ENCODE measurements at places on chromosomes 4 and X. TPM values are rescaled to one million over a fixed set of nuclear protein-coding genes. Genes with fewer than 3 reads are reported as not detected.

DNA sequence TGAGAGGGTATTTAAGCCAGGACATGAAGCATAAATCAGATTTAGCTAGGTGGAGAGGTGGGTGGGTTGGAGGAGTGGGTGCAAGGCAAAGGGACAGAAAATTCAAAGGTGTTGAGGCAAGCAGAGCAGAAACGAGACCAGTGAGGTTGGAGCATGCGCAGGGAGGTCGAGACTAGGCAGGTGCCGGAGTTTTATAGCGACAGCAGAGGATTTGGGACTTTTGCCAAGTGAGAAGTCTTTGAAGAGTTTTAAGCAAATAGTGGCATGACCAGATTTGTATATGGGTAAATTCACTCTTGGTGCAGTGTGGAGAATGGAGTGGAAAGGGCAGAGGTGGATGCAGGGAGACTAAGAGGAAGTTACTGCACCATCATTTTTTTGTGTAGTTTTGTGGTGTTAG lies 107.0 kb upstream of the TLR2 start:
- no peak overlapping the region for H3K4me3 ChIP-seq
- no peak overlapping the region for H3K27ac ChIP-seq
- H3K27me3 ChIP-seq, result no peaks in the 10 kb centered on the region
- peaks cover 30% of the 10 kb centered on the region for H3K4me1 ChIP-seq

DNA sequence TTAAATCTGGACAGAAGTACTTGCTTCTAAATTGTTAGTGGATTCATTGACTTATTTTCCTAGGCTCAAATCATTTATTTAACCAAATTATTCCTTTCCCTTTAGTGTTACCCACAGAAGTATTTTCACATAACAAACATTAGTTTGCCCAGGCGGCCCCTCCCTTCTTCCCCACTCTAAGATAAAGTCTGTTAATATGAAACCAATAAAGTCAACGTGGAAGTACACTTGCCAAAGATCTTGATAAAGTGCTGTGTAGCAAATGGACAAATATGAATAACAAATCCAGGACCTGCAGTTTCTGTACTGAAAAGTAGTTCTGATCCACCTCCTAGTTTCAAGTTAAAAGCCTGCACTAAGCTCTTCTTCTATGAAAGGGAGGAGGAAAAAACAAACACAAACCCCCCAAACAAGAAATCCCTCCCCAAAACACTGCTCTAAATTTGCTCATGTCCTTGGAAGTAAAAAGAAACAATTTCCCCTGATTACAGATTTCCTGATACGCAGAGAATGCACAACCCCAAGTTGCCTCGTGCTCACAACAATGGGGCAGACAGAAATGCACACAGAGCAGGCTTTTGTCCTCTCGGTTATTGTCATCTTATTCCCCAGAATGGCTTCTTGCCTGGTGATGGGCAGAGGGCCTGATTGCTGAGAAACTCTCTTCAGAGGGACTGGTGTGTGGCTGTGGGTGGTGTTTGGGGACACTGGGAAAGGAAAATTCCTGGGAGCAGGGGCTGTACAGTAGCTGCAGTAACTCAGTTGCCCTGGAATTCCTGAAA lies 23.2 kb downstream of the TMSB4X start:
- DNase-seq, result no peak
- H3K27ac ChIP-seq, result peak overlapping the region; percentile 95
- H3K4me1 ChIP-seq, result peaks cover 63% of the 10 kb centered on the region
- peaks cover 4% of the 10 kb centered on the region for H3K36me3 ChIP-seq

DNA sequence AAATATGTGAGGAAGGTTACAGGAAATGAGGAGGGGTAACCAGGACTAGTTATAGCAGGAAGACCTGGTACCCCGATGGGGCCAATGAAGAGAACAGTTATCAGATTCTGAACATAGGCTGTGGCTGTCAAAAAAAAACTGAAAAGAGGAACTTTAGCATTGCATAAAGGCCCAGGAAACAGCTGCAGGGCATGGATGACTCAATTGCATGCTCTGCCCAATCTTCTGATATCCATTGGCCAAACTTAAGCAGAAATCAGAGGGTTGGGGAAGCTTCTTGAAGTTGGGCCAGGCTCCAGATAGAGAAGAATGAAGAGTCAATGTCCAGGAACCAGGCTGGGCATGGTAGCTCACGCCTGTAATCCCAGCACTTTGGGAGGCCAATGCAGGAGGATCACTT lies 1222.4 kb upstream of the PRKX start:
- no peaks in the 10 kb centered on the region for H3K4me1 ChIP-seq
- no peak for DNase-seq
- H3K27me3 ChIP-seq, result no peaks in the 10 kb centered on the region

DNA sequence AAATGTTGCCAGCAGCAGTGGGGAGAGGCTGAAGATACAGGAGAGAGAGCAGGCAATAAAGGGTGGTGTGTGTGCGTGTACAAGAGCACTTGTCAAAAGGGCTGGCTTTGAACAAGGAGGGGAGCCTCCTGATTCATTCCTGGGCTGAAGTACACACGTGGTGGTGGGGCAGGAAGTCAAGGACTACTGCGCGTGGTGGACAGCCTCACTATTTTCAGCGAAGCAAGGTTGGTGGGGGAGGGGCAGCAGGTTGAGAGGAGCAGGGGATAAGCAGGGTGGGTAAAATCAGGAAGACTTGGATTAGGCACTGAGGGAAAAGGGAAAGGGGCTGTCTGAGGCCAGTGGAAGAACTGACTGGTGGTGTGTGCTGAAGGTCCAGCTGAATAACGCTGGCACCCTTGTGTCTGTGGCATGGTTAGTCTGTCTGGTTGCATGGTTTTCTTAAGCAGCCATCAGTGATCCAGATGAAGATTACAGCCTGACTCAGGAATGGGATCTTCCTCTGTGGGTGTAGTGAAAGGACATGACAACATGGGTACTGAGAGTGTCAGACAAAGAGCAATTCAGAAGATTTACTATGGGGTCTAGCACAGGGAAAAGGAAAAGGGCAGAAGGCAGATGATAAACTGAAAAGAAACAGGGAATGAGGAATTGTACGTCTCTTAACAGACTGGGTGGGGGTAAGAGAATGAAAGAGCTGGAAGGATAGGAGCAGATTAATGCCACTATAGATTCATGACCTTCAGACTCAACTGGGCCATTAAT lies 149.8 kb downstream of the CHM start:
- H3K27me3 ChIP-seq, result no peaks in the 10 kb centered on the region
- H3K27ac ChIP-seq, result no peak overlapping the region
- no peak for DNase-seq

AVPR2 gene
- not detected for total RNA-seq

- DNase-seq, result peak; percentile 18
- no peaks in the 10 kb centered on the region for H3K36me3 ChIP-seq
- H3K27ac ChIP-seq, result peak overlapping the region; percentile 41
- peaks cover 11% of the 10 kb centered on the region for H3K27me3 ChIP-seq
Measured at GRCh38 chr4:140243278-140243753, 89.3 kb upstream of the MAML3 start.

ERCC6L gene
- total RNA-seq, result 9.0 TPM

DNA sequence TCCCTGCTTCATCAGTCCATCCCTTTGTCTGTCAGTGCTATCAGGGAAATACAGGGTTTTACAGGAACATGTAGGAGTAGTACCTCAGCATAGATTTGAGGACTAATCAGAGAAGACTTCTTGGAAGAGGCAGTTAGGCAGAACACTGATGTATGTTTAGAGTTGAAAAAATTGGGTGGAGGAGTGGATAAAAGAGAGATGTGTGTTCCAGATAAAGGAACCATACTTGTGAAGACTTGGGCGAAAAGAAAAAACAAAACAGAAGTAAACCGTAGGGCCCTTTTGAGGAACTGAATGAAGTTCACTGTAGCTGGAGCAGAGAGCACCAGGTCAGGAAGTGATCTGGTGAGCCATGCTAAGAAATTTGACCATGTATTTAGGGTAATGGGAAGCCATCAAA lies 32.3 kb downstream of the AFF1 start:
- no peak for DNase-seq
- H3K4me3 ChIP-seq, result no peak overlapping the region
- H3K4me1 ChIP-seq, result peaks cover 6% of the 10 kb centered on the region
- no peak overlapping the region for H3K27ac ChIP-seq

DNA sequence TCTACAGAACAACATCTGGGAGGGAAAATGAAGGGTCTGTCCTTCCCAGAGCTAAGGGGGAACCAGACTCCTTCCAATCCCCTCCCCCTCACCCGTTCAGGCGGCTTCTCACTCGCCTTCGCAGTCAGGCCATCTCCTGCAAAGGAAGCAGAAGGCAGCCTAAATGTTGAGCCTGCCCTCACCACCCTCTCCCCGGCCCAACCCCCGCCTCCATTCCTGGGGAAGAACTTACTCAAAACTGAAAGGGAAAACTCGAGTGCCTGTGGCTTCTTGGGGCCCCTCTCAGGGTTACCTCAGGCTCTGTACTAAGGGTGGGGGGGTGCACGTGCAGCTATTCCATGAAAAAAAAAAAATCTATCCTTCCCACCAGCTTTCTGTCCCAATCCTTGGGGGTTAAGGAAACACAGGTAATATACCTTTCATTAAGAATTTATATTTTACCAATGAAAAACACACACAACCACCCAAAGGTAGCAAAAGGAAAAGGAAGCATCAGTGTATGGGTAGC lies 2.4 kb downstream of the ZMYM3 start:
- H3K27me3 ChIP-seq, result no peaks in the 10 kb centered on the region
- peak overlapping the region; percentile 16 for H3K27ac ChIP-seq
- DNase-seq, result peak; percentile 16

GRCh38 chr4:84286048-84286447 lies 213.0 kb downstream of the NKX6-1 start:
- H3K27me3 ChIP-seq, result no peaks in the 10 kb centered on the region
- H3K4me3 ChIP-seq, result no peak overlapping the region
- no peak overlapping the region for H3K27ac ChIP-seq

DNA sequence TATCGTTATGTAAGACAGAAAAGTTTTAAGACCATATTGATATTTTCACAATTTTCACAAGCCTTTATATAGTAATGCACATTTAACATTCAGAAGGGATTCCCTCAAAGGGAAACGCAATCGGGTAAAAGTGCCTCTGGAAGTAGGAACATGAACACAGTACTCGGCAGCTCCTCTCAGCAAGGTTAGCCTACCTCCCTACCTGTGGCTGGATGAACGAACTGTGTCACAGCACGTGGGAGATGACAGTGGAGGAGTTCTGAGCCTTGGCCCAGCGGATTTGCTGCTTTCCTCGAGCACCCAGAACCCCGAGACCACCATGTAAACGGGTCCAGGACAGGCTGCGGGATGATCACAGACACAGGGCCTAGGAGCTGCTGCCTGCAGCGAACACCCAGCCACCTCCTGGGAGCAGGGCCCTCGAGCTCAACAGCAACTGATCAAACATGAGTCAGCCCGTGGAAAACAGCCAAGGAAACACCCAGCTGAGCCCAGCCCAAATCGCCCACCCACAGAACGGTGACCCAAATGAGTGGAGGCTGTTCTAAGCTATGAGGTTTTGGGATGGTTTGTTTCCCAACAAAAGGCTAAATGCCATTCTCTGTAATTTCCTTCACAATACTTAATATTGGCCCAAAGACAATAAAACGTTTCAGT lies 30.4 kb downstream of the FAT1 start:
- H3K4me3 ChIP-seq, result no peak overlapping the region
- no peaks in the 10 kb centered on the region for H3K36me3 ChIP-seq
- no peaks in the 10 kb centered on the region for H3K27me3 ChIP-seq
- H3K4me1 ChIP-seq, result no peaks in the 10 kb centered on the region
- no peak for DNase-seq

DNA sequence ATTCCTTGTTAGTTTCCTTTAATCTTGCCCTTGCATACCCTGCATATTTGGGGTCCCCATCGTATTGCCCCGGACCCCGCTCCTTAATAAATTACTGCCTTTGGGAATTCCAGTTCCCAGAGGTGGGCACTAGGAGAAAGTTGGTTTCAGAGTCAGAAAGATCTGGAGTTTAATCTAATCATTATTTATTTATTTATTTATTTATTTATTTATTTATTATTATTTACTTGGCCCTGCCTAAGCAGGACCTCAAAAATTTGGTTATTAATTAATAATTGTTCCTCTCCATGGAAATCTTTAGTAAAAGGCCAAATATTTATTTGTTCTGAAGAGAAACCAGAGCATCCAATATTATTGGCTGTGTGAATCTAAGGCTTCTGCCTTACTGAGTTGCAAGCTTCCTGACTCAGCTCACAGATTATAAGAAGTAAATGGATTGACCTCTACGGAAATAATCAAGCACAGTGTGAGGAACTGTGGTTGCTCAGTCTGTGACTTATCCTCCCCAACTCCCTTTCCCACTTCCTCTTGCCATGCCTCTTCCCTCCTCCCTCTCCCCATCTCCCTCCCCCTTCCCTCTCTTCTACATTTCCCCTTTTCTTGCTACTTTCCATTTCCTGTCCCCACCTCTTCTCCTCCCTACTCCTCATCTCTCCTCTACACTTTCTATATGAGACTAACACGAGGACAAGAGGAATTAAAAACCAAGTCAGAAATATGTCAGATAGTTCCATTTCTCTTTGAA lies 61.5 kb upstream of the AP1S2 start:
- H3K4me3 ChIP-seq, result no peak overlapping the region
- H3K27ac ChIP-seq, result no peak overlapping the region
- H3K27me3 ChIP-seq, result peaks cover 8% of the 10 kb centered on the region
- DNase-seq, result no peak
- no peaks in the 10 kb centered on the region for H3K36me3 ChIP-seq

STIM2 gene
- 58.7 TPM for total RNA-seq

DNA sequence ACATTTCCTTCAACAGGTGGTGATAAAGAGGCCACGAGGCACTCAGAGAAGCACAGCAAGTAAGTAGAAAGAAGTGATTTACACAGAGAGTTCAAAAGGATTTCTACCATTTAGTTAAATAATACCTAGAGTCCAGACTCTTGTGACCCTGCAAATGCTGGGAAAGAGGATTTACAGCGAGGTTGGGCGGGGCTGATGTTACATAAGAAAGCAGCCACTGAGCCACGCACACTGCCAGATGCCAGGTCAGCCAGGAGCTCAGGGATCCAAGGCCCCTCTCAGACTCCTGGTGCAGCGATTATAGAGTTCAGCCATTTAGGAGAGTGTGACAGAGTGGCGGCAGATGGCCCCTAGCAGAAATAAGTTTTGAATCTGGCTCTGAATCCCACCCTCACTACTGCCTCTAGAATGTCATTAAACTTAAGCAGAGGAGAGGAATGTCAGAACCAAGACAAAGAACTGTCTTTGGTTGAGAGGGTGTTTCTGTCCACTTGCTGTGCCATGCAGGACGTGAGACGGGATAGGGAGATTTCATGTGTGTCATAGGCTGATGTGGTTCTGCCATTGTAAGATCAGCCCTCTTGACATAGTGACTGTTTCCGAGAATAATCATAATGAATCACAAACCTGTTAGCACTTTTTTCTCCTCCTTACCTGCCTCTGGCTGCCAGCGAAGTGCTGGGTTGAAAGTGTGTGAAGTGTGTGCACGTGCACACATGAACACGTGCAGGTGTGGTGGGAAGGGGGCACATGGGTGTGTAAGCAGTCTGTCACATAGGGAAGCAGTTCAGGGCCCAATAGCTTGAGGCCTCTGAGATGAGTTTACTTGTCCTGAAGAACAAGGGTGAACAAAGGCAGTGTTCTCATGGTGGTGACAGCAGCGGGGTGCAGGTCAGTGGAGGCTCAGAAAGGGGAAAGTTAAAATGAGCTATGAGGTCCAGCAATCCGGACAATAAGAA lies 50.1 kb downstream of the MFAP3L start:
- H3K4me3 ChIP-seq, result no peak overlapping the region
- no peaks in the 10 kb centered on the region for H3K36me3 ChIP-seq
- H3K27me3 ChIP-seq, result peaks cover 10% of the 10 kb centered on the region
- no peak overlapping the region for H3K27ac ChIP-seq
- no peaks in the 10 kb centered on the region for H3K4me1 ChIP-seq
- DNase-seq, result no peak

ADRA2C gene
- total RNA-seq, result not detected

STOX2 gene
- total RNA-seq, result not detected

NLGN3 gene
- 0.90 TPM for total RNA-seq
